Left forelimb (tissue), 1 donor: ENCODE measurements at places on chromosomes 4 and X.

DNA sequence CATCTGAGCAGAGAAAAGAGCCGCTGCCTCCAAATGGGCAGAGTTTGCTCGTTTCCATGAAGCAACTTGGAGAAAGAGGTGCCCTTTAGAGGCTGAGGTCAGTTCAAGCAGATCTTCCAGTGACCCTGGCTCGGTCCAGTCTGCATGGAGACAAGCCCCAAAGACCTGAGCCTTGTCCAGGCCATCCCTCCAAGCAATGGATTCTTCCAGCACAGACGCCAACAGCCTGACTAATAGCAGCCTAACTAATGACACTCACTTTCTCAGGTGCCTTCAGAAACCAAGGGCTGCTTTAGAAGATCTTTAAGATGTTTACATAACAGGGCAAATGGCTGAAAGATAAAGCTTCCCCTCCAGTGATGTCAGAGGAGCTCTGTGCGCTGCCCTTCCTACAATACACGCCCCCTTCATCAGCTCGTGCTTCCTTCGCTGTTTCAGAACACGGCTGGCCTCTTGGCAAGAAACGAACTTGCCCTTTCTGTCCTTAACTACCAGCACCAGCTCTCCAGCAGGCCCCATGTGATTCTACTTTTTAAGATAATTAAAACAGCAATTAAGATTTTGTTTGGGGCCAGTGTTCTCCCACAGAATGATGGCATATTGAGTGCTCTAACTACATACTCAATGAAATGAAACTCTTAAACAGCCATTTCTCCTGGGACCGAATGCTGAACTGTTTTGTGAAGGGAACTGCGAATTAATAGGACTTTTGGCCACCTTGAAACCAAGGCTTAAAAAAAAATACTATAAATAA is 119.0 kb downstream of the GPR143 start:
- no peak for DNase-seq

DNA sequence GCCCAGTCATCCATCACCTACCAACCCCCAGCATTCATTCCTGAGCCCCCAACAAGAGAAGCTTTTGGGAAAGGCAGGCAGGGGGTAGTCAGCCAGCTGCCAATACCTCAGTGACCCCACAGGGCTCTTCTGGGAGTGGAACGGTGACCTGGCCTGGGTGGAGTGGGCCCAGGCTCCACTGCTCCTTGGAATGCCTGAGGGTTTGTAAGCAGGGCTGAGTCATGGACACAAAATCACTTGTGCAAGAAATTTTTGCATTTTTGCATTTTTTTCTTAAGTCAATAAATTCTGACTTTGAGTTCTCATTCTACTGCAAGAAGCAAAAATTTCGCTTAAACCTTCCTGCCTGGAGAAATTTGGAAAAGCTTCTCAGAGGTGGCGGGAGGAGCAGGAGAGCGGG is 18.5 kb downstream of the SORCS2 start:
- DNase-seq, result no peak

GRCh38 chr4:20251796-20252655 is at the start of gene SLIT2:
Gene SLIT2, plus strand, starts transcription at chr4:20251905. Its CDS starts 1,911 bp downstream, at chr4:20253816.
- peak; percentile 91 for DNase-seq

- no peak for DNase-seq
Observed at GRCh38 chrX:53239474-53239873, 14.5 kb upstream of the KDM5C start.

DNA sequence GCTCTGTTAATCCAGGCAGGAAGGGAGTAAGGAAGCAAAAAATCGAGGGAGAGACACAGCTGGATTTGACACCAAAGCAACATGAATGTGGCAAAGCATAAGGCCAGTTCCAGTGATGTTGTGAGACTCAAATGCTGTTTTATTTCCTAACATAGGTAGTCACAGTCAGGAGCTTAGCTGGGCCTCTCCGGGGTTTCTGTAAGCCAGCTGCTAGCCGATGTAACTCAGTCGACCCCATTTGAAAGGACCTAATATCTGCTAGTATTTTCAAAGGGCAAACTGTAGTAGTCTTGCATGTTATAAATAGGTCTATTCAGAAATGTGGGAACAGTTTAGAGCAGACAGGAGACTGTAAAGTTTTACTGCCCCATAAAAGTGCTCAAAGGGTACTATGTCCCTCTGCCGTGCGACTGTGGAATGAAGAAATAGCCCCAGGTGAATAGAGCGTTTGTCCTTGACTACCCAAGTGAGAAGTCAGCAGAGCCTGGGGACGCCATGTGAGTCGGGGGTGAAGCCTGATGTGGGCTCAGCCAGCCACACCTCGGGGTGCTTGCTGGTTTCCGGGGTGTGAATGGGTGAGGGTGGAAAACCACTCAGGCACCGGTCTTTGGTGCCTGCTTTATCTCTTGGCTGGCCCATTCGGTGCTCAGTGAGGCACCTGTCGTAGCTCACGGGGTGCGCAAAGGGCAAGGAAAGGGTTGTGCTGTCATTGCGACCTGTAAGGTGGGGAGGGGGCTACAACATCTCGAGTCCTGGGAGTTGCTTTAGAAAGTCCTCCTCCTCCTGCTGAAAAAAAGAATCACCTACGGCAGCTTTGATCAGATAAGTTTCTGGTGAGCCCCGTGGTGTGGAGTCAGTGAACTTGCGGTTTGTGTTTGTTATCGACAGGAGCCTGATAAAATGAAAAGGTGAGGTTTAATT is 745 bp downstream of the TRIM2 start:
- DNase-seq, result no peak

GRCh38 chr4:56511098-56511497 is 5.5 kb downstream of the ARL9 start:
- DNase-seq, result no peak

GRCh38 chr4:76426272-76426671 is 5.3 kb upstream of the CCDC158 start:
- DNase-seq, result no peak

GRCh38 chr4:40201898-40202297 is 5.1 kb downstream of the RHOH start:
- no peak for DNase-seq

GRCh38 chr4:154009191-154009590 is 220.3 kb upstream of the SFRP2 start:
- no peak for DNase-seq

GRCh38 chrX:112832481-112833095 is 8.0 kb downstream of the AMOT start:
- no peak for DNase-seq

DNA sequence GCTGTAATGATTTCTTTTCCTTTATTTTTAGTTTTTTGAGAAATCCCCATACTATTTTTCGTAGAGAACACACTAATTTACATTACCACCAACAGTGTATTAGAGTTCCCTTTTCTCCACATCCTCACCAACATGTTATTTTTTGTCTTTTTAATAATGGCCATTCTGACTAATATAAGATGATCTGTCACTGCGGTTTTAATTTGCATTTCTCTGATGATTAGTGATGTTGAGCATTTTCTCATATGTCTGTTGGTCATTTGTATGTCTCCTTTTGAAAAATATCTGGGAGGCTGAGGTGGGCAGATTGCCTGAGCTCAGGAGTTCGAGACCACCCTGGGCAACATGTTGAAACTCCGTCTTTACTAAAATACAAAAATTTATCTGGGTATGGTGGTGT is 30.2 kb downstream of the SPINK2 start:
- no peak for DNase-seq
